T-cell (primary cell): ENCODE measurements at places on chromosomes 3 and 15.

- DNase-seq, result no peak
Observed at GRCh38 chr3:187025656-187026316, 95.5 kb downstream of the ST6GAL1 start.

GRCh38 chr15:62848632-62849050, 193.9 kb upstream of the TPM1 start:
- DNase-seq, result no peak

DNA sequence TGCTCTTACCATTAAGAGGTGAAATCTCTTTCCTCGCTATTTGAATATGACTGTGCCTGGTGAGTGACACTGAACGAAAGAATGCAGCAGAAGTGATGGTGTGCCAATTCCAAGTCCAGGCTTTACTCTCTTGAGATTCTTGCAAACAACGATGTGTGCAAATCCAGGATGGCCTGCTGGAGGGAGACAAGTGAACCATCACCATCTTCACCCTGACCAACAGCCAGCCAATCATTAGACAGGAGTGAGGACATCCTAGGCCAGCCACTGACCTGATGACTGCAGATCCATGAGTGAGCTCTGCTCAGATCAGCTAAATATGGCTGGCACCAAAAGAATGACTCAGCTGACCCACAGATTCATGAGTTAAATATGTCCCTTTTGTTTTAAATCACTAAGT, 878.0 kb downstream of the PDCD6IP start:
- DNase-seq, result no peak

GRCh38 chr3:177069514-177070329, 127.6 kb downstream of the TBL1XR1 start:
- no peak for DNase-seq

DNA sequence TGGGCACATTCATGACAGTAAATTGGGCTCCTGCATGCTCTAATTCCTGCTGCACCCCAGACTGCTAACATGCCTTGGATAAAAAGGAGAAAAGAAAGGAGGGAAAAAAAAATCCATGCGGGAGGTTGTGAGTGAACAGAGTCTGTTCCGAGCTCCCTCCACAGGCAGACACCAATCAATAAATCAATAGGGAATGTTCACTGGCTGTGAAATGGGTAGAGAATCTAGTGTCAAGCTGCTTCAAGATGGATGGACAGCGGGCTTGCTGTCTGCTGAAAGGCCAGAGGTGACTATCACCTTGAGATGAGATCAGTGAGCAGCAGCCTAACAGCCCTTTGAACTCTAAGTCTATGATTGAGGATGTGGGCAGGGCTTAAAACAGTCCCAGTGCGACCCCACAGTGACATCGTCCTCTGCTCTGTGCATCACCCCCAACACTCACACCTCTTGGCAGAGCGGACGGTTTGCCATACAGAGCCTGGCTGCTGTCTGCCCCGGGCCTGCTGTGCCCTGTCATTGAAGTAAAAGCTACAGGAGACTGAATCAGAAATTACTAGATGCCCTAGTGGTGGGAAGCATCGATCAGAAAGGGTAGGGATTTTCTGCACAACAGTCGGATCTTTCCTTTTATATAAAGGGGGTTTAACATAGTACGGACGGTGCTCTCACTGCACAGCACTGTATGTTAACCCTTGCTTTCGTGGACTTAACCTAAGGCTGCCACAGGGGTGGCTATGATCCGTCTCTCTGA, 247.9 kb upstream of the ONECUT1 start:
- DNase-seq, result no peak

DNA sequence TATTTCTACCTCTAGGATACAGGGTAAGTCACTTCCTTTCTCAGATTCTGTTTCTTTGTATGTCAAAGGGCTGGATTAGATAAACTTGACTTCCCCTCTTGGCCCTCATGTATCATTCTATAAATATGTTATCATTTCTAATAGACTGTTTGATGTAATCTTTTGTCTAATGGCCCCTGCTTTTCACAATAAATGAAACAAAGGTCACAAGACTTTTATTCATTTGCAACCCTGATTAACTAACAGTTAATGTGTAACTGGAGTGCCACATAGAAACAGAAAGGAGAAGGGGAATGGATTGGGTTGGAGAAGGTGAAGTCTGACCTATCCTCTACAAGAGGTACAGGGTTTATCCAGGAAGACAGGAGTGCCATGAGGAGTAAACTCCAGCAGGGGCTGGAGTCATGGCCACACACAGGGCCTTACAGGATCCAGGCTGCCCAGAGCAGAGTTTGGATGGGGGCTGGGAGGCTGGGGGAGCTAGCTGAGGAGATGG, 8.0 kb upstream of the B3GNT5 start:
- DNase-seq, result no peak

DNA sequence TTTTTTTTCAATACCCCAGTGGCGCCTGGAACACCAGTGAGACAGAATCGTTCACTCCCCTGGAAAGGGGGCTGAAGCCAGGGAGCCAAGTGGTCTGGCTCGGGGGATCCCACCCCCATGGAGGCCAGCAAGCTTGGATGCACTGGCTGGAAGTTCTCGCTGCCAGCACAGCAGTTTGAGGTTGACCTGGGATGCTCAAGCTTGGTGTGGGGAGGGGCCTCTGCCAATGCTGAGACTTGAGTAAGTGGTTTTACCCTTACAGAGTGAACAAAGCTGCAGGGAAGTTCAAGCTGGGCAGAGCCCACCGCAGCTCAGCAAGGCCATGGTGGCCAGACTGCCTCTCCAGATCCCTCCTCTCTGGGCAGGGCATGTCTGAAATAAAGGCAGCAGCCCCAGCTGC, 276.2 kb upstream of the CNTN6 start:
- DNase-seq, result no peak

GRCh38 chr3:157530637-157531300, 27.6 kb upstream of the VEPH1 start:
- no peak for DNase-seq

GRCh38 chr3:167450195-167450594, 23.6 kb downstream of the SERPINI2 start:
- DNase-seq, result no peak

GRCh38 chr3:144364737-144365136, 393.1 kb downstream of the DIPK2A start:
- DNase-seq, result no peak

GRCh38 chr15:87582169-87582568, 674.4 kb downstream of the NTRK3 start:
- DNase-seq, result no peak

GRCh38 chr3:128068156-128068620, 16.0 kb downstream of the SEC61A1 start:
- DNase-seq, result peak; percentile 15

- DNase-seq, result peak; percentile 5
Observed at GRCh38 chr15:43376017-43376705, 5.3 kb downstream of the TUBGCP4 start.

DNA sequence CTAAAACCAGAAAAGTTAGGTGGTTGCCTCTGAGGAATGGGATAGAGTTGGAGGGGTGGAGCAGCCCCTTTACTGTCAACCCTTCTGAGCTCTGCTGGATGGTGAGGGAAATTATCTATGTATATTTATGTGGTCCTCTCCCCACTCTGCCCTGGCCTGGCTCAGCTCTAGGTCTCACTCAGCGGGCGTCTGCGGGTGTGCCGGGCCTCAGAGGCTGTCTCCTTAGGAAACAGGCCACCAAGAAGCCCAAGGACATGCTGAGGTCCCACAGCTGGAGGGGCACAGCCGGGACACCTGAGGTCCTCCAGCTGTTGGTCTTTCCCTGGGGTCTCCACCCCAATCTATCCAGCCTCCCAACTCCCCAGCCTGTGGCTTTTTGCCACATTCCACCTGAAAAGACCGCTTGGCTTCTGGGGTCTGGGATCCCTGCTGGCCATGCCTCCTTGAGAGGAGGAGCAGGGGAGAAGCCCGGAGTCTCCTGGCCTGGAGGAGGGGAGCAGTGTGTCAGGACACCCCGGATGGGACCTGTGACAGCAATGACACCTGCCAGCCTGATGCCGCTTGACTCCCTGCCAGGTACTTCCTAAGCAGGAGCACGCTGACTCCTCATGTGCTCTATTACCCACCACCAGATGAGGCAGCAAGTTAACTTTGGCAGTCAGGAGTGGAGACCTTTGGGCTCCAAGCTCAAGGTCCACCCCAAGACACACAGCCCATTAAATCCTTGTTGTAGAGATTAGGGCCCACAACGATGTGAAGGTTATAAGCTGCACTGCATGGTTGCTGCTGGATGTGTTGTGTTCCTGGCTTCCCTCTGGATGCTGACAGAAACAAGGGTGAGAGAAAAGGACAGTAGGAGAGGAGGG, at the start of gene SLC28A1:
TSS of gene SLC28A1 (plus strand) at position 747 of the 866 bp plus-strand sequence. CDS start 3,099 bp downstream, outside the sequence.
- no peak for DNase-seq

DNA sequence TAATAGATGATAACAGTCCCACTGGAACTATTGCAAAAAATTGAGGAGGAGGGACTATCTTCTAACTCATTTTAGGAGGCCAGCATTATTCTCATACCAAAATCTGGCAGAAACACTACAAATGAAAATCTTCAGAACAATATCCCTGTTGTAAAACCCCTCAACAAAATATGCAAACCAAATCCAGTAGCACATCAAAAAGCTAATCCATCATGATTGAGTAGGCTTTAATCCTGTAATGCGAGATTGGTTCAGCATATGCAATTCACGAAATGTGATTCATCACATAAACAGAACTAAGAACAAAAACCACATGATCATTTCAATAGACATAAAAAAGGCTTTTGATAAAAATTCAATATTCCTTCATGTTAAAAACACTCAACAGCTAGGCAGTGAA, 23.9 kb upstream of the PLSCR2 start:
- no peak for DNase-seq

DNA sequence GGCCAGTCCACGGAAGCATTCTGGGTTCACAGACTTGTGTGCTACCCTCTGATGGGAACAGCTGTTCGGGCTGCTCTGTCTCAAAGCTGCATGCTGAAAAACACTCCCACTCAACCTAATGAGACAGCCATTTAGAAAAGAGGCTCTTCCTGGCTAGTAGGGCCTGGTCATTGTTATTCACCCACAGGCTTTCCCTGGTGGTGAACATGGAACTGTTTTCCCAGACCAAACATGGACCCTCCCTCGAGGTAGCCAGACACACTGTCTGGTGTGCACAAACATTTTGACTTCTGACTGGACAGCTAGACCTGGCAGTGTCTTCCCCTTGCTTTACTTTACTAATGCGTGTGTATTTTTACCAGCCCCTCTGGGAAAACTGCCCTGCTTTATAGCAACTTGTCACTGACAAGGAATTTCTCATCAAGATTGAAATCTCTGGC, 39.0 kb downstream of the MECOM start:
- no peak for DNase-seq

DNA sequence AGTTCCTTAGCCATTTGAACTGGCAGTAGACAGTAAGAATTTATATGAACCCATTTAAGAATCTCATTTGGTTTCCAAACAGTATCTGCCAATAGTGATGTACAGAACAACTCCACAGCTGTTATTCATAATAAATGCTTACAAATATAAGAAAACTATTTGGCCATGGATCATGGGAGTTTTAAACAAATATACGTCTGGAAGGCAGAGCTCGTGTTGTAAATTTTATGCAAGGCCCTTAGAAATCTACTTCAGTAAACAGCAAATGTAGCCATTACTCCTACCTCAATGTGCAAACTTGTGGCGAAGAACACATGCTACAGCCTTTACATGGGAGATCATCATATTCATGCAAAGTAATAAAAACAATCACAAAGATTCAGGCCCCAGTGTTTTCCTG, 65.3 kb upstream of the NANOGP8 start:
- DNase-seq, result no peak

- no peak for DNase-seq
Observed at GRCh38 chr3:151946606-151947005, 73.2 kb downstream of the SUCNR1 start.

GRCh38 chr3:45870099-45870498, 16.2 kb upstream of the CCR9 start:
- peak; percentile 74 for DNase-seq

DNA sequence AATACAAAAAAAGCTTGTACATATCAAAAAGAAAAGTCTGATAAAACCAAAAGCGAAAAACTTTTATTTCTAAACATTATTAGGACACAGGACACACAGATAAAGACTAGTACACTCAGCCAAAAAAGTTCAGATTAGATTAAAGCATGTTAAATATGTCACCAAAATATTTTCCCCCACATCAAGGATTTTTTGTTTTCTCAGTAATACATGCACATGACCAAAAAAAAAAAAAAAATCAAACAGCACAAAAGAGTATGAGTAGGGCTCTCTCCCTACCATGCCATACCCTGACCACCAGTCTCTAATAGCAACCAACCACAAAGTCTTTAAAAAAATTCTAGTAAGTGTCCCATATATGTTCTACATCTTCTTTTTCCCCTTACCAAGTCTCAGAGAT, 77.4 kb downstream of the LRRFIP2 start:
- no peak for DNase-seq

DNA sequence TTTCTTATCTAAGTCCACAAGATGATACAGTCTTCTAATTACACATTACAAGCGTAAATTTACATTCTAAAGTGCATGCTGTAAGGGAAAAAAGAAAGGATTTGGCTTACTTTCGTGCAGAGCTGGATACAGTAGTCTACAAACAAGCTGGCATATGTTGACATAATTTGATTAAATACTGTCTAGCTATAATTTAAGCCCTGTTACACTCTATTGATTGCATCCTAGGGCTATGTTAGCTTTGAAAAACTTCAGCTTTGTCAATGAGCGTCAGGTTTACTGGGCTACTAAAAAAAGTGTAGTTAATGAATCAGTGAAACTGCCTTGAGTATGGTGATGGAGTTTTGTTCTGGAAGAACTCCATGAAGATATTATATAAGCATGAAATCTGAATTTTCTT, 24.5 kb upstream of the PLCL2 start:
- DNase-seq, result no peak

DNA sequence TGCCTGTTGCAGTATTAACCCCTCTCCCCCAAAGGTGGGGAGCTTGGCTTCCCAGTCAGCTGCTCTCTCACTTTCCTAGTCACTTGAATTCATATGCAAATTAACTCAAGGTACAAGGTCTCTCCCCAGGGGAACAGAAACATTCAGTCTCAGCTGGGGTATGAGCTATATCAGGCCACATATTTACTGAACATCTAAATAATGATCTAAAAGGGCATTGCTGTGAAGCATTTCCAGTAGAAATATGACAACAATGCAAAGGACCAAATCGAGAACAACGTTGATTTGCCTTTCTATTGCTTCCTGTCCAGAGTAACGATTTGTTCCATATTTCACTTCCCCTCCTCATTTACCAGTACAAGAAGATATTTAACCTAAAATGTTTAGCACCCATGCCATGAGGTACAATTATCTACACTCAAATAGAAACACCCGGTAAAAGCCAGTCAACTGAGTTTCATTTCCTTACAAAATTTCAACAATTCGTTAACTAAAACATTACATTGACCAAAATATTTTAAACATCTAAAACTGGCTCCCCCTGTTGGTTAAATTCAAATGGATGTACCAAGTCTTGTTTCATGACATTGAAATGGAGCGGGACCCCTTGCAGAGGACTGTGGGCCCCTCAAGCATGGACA, 36.5 kb upstream of the KLHL6 start:
- DNase-seq, result no peak

DNA sequence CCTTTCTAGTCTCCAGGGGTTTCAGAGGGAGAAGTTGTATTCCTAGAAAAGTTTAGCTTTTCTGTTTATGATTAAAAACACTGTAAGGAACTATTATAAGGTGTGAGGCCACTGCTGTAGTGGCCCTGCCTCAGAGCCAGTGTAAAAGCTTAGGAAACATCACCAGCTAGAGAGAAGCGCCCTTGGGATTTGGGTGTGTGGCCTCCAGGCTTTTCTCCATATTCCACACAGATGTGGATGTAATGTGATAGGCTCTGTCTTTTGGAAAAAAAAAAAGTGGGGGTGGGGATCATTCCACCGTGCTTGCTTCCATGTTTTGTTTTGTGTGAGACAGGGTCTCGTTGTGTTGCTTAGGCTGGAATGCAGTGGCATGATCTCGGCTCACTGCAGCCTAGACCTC, 13.9 kb downstream of the SEC61A1 start:
- DNase-seq, result no peak

GRCh38 chr15:63996794-63997357, 49.4 kb downstream of the DAPK2 start:
- DNase-seq, result no peak
